ENCODE measurements at places on chromosomes 3 and 15.
A peak's percentile ranks its signal among the peaks of the same experiment; 100 is the strongest.

DNA sequence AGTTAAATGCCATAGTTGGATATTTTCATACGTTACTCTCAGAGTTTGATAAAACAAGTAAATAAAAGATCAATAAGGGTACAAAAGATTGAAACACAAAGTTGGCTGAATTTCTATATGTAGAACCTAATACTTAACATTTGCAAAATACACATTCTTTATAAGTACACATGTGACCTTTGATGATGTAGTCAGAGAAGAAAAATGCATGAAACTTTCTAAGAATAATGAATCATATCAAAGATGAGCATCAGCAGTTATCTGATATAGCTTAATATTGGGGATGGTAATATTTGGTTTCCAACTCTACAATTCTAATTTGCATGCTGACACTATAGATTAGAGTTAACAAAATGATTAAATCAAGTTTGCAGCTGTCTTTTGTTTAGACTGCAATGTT lies 188.0 kb upstream of the TGFBR2 start:
- DNase-seq, result peak; percentile 17

GRCh38 chr3:58072763-58073130 lies 64.5 kb downstream of the FLNB start:
- DNase-seq, result no peak

DNA sequence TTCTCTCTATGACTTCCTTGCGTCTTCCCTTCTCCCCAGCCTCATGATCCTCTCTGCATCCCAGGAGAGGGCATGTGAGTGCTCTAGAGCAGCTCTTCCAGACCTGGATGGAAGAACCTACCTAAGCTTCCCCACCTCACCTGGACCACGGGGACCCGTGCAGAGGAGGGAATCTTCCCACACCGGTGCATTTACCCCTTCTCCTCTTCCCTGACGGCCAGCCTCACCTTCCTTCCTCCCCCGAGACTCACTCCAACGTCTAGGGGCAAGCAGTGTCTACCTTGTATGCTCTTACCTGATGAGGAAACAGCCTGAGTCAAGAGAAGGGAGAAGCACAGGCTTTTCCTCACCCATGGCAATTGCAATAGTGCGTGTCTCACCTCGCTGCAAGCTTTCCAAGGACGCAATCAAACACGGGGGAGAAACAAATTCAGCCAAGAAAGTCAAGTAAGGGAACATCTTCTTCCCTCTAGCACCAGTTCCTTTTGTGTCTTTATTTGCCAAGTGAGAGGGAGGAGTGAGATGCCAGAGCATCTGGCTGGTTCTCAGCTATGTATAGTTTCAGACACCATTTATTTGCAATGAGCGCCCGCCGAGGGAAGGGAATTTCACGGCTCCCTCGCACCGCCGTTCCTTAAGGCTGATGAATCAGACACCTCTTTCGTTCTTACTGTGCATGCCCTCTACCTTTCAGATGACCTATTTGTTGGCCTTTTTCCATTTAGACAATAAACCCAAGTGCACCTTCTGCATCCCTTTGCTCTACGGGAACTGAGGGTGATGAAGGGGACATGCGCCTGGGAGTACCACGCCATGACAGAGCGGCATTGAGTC lies 1.8 kb upstream of the CCR9 start:
- DNase-seq, result no peak

- no peak for DNase-seq
Measured at GRCh38 chr3:71056327-71056726, 527.2 kb downstream of the FOXP1 start.

DNA sequence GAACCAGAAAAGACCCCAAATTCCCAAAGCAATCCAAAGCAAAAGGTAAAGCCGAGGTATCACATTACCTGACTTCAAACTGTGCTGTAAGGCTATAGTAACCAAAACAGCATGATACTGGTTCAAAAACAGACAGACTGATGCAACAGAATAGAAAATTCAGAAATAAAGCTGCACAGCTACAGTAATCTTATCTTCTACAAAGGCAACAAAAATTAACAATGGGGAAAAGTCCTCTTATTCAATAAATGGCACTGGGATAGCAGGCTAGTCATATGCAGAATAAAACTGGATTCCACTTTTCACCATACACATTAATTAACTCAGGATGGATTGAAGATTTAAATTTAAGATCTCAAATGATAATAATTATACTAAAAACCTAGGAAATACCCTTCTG lies 392.6 kb upstream of the CBLB start:
- peak; percentile 30 for DNase-seq

GRCh38 chr3:33146791-33147445 lies 33.1 kb downstream of the CRTAP start:
- no peak for DNase-seq
